ENCODE measurements at places on chromosomes 1 and 21.
A peak's percentile ranks its signal among the peaks of the same experiment; 100 is the strongest.

- DNase-seq, result no peak
Observed at GRCh38 chr21:28148400-28149064, 844.1 kb downstream of the LTN1 start.

DNA sequence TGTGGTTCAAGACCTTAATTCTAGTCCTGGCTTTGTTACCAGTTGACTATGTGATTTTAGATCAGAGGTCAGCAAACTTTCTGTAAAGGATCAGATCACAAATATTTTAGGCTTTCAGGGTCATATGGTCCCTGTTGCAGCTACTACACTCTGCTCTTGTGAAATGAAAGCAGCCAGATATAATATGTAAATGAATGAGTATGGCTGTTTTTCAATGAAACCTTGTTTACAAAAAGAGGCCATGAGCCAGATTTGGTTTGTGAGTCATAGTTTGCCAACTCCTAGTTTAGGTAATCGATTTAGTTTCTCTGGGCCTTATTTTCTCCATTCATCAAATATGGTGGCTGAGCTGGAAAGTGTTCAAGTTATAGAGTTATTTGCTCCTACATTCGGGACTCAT, 346.7 kb downstream of the NUF2 start:
- DNase-seq, result no peak

DNA sequence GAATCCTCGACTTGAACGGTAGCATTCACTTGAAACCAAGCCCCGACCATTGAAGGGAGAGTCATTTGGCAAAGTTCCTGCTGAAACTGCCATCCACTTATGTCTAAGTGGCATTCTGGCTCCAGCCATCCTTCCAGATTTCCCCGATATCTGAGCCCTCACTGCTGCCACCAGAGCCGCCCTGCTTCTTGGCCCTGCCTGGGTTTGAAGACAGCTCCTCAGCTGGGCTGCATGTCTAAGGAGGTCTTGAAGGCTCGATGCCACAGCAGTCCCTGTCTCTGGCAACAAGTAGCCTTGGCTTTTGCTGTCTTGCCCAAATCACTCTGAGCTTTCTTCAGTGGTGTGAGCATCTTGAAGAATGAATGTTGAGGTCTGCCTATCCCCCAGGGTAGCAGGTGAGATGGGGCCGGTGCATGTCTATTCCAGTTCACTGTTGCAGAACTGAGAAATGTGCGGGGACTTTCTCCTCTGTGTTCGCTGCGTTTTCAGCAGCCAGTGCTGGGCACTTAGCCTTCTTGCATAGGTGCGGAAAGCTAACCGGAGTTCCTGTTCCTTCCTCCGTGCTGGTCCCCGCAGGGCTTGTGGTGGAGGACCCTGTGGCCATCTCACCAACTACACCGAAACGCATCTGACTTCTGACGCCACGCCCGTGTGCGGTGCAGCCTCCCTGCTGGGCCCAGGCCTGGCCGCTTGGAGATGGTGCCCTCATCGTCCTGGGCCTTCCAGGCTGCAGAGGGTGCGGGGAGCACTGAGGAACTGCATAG, 29.2 kb downstream of the MAN1C1 start:
- no peak for DNase-seq

- DNase-seq, result no peak
Observed at GRCh38 chr1:227869279-227869842, 53.9 kb downstream of the PRSS38 start.

DNA sequence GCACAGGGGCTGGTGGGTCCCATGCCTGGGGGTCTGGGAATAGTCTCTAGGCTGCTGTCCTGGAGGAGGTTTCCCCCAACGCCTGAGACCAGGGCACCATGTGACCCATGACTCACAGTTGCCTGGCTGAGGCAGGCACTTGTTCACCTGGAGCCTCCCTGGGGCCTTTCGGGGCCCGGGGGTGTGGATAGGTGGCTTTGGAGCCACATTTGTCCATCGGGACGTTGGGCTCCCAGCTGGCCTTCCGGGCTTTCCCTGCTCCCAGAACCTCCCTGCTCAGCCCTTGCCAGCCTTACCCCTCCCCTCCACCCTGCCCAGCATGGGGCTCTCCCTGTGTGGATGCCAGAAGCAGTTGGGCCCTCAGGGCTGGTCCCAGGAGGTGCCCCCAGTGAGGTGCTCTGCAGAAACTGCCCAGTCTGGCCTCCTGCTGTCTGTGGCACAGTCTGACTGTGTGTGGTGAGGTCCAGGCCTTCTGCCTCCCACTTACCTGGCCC, 14.2 kb downstream of the COL6A1 start:
- no peak for DNase-seq

DNA sequence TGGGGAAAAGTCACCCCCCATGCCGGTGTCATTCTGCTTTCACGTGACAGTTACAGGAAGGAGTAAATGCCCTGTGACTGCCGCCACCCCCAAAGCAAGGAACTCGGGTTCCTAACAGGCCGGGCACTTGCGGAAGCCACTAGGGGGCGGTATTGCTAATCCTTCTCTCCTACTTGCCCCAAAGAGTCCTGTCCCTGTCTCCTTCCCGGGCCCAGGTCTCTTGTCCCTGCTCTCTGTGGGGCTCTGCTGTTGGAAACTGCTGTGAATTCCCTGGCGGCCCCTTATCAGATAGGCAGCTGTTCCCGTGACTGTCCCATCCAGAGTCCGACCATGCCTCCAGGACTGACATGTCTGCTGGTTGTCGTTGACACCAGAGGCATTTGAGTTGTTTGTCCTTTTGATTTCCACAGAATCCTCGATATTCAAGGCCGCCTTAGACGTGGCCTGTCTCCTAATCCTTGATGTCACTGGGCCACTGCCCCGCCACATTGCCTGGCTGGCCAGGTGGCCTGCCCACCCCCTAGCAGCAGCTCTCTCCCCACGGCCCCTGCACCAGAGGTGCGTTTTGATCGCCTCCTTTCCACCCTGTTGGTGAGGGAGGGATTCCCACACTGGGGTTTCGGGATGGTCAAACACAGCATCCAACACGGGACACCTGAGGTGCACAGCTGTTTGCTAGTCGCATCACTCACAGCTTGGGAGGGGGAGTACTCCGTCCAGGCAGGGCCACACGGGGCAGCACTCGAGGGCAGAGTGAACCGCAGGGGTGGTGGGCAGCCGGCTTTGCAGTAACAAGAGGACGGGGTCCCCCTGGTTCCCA, 37.3 kb downstream of the CHAF1B start:
- peak; percentile 20 for DNase-seq

GRCh38 chr21:38267136-38267755, 10.5 kb downstream of the KCNJ15 start:
- no peak for DNase-seq

GRCh38 chr1:169945181-169945580, 51.5 kb upstream of the SCYL3 start:
- no peak for DNase-seq

DNA sequence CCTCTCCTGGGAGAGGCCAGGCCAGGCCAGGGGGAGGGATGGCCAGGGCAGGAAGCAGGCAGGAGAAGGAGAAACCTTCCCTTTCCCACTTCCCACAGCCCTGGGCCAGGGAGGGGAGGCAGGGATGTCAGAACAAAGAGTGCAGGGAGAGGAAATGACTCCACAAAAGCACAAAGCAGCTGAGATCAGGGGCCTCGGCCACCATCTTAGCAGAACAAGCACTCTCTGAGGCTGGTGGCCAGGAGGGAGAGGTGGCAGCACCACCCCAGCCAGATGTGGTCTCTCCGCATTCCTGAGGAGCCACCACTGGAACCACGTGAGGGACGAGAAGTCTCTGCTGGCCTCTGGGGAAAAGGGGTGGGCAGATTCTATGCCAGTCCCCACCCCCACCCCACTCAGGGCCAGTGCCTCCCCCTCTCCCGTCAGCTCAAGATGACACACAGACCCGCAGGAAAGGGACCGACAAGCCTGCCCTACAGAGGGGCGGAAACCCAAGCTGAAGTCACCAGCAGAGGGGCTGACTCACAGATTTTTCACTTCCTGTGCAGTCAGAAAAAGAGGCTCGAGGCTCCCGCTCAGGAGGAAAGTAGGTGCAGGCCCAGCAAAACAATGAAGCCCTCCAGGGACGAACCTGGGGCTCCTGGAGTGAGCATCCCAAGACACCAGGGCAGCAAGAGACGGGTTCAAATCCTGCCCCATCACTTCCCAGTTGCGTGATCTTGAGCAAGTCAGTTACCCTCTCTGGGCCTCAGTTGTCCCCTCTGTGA, 24.1 kb upstream of the ALDH4A1 start:
- no peak for DNase-seq

DNA sequence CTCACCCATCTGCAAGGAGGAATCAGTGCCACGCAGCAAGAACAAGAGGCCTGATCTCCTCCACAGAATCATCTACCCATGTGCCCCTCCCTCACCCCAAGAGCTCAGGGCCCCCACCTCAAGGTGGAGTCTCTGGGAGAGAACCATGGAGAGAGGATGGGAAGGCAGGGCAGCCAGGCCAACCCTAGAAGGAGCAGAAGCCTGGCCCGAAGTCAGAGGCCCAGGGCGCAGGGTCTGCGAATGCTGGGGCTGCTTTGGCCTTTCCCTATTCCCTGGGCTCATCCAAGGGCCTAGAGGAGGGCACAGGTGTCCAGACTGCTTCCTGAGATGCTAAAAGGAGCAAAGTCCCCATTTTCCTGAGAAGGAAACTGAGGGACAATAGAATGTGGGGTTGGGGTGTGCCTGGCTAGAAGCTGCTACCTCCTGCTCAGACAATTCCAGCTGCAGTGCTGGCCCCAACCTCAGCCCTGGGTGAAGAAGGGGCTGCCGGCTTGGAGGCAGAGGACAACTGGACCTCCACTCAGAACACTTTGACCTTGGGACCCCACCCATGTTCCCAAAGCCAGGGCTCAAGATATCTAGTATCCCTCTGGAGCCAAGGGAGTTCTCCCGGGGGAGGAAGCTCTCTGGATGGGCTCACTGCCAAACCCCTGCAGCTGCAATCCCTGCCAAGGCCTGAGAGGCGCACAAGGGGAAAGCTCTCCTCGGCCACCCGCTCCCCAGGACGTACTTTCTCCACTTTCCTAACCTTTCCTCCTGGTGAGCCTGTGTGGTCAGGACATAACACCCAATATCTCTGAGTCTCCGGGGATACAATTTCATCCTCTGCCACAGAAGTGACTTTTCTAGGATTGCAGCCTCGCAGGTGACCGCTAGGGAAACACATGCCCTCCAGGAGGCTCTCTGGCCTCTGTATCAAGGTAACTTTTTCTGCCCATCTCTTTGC, 16.6 kb upstream of the LEMD1 start:
- peak; percentile 52 for DNase-seq

- no peak for DNase-seq
Observed at GRCh38 chr1:178944729-178945128, 73.9 kb upstream of the ANGPTL1 start.

DNA sequence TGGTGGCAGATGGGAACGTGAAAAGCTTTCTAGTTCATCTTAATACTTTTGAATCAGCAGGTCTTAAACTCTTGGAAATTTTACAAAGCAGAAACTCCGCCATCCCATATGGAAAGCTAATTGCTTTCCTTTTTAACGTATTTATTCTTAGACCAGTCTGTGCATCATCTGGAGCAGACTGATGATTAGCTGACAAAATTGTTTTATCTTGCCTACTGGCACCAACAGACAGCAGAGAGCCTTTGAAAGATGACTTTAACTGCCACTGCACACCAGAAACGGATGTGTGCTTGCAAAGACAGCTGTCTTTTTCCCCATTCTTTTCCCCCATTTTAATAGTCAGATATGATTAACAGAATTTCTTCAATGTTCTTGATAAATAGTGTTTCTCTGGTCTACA, 97.0 kb downstream of the PLD5 start:
- no peak for DNase-seq

DNA sequence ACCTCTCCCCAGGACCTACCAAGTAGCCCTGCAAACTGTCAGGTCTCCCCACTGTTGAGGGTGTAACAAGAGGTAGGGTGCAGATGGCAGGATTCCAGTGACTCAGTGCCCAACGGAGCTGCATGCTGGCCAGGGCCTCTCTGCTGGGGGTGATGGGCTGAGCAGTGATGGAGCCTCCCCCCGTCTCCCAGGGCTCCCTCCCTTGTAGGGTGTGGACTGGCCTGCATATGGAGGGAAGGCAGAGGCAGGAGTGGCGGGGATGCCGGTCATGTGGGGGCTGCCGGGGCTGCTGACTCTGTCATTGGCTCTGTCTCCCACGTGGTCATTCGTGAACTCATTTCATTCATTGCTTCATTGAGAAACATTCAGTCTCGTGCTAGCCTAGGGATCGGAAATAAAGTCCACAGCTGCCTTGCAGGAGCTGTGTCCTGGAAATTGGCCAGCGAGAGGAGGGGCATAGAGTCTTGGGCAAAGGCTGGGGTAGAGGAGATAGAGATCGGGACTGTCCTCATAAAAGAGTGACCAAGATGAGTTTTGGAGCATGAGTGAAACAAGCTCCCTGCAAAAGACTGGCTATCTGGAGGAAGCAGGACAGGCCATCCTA, 22.9 kb upstream of the DISP3 start:
- DNase-seq, result no peak

GRCh38 chr1:89254658-89255287, 17.9 kb downstream of the GBP5 start:
- no peak for DNase-seq

DNA sequence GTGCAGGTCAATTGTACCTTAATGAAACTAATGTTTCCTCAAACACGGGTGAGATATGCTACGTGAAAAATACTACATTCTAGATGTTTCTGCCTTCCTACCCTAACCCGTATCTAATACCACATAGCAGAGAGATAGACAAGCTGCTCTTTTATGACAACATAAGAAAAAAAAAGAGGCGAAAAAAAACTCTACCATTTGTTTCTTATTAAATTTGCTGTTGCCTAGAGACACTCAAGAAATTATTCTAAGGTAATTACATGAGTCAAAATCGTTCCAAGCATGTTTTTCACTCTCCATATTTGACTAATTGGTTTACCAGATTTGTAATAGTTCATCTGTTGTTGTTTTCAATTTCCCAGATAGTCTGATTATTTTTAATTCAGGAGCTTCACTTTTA, 27.4 kb downstream of the PALMD start:
- DNase-seq, result no peak

DNA sequence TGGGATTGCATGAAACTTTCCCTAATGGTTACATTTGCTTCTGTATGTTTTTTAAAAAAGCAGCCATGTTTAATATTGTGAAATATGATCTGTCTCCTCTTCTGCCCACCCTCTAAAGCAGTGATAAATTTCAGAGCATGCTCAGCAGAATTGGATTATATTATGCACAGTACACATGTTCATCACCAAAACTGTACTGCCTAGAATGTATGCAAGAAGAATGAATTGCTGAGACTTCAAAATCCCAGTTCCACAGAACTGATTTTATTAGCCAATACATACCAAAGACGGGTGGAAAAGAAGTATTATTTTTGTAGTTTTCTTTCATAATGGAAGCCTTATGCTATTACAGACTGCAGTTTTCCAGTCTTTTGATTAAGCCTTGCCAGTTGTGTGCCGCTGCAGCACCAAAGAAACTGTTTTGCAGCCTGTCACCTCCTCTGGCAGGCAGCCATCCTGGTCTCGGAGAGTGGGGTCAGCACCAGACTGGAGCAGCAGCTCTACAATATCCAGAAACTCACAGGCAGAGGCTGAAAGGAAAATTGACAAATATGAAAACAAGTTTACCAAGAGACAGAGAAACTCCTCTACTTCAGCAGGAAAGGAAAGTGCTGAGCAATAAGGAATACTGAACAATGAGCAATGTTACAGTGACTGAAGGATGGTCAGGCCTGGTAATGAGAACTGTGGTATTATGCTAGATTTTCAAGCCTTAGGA, 58.1 kb downstream of the LHX4 start:
- DNase-seq, result no peak

GRCh38 chr1:205111354-205111753, 10.4 kb downstream of the RBBP5 start:
- no peak for DNase-seq
